ENCODE measurements at places on chromosomes 4 and X.

- DNase-seq = no peak
Observed at GRCh38 chr4:40500781-40501180, 128.9 kb downstream of the RBM47 start.

DNA sequence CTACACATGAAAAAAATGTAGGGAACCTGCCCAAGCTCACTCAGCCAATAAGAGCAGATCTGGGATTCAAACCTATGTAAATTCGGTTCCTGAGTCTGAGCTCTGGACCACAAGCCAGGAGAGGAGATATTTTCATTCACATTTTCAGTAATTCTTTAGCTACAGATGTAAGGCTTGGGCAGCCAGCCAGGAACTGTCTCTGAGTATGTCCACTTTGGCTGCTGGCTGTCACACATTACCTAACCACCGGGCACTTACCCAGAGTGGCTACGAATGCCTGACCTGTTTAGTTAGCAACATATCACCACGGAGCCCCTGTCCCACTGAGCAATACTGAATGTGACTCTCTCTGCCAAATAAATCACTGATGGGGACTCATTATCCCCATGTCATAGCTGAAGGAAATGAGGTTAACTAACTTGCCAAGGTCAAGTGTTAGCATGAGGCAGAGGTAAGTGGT lies 15.3 kb downstream of the USP46 start:
- DNase-seq = no peak

- no peak for DNase-seq
Observed at GRCh38 chr4:154466336-154466735, 25.3 kb downstream of the DCHS2 start.

GRCh38 chr4:13986548-13986947 lies 359.0 kb upstream of the BOD1L1 start:
- DNase-seq = no peak

DNA sequence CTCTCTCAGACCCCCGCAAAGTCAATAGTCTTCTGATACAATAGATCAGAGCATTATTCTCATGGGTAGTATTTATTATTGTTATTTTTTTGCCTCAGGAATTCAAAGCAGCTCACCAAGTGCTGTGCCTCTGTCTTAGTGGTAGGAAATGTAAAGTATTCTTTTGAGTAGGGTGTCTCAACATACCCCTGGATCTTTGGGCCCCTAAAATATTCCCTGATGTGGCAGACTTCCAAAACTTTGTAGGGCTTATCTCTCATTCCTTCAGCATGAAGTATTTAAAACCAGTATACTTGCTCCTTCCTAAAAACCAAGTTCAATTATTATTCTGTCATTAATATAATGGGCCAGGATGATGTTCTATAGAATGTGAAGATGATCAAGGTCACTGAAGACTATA lies 115.3 kb upstream of the ZNF827 start:
- DNase-seq = no peak

DNA sequence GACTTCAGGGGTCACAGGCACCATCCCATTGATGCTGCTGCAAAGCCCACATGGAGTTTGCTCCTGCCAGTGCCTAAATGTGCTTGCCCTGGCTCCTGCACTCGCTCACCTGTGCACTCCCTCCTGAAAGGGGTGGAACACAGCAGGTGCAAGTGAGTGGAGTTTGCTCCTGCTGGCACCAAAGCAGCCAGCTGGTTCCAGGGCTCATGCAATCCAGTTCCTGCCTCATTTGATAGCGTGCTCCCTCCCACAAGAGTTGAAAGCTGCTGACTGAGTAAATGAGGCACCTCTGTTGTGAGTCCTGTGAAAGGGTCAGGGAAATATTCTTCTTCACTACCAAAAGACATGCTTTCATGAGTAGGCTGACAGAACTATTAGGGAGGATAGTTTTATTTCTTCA lies 30.5 kb downstream of the CXCL8 start:
- no peak for DNase-seq

- DNase-seq = no peak
Observed at GRCh38 chr4:55547918-55548317, 1.2 kb upstream of the CLOCK start.

DNA sequence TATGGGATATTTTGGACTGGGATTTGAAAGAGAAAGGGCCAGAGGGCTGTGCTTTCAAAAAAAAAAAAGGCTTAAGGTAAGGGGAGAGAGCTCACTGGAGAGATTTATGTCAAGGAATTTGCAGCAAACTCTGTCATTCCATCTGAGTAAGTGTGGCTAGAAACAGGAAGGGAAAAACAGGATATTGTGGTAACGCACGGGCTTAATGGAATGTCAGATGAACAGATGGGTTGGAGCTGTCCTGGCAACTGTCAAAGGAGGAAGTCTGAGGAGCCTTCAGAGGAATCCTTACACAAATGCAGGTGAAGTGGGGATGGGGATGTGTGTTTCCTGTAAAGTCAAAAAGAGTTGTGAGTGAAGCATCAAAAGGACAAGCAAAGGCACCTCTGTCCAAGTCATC lies 15.1 kb upstream of the NKX3-2 start:
- DNase-seq = no peak

GRCh38 chrX:12919051-12919450 lies 12.6 kb downstream of the TLR8 start:
- DNase-seq = no peak

DNA sequence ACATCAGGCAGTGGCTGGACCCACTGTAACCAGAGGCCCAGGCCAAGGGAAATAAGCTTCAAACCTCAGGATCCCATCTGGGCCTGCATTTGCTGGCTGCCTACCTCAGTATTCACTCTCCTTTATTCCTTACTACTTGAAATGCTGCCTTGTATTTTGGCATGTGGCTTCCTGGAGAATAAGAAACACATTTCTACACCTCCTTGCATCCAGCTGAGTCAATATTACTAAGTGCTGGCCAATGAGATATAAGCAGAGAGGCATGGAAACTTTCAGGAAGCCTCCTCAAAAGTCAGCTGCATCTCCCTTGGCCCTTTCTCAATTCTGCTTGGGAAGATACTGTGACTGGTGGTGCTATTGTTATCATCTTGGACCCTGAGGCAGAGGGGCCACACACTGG lies 59.8 kb upstream of the RELL1 start:
- DNase-seq = no peak

- DNase-seq = no peak
Observed at GRCh38 chr4:149768477-149768876, 47.2 kb downstream of the IQCM start.

All from HuH-7.5 (cell line).